GM23338 (cell line): ENCODE measurements at places on chromosomes 5 and 9.

GRCh38 chr9:93114984-93115335 is 18.9 kb downstream of the CARD19 start:
- no peak for DNase-seq

GRCh38 chr9:127058645-127059021 is 63.8 kb downstream of the ANGPTL2 start:
- no peak for DNase-seq

DNA sequence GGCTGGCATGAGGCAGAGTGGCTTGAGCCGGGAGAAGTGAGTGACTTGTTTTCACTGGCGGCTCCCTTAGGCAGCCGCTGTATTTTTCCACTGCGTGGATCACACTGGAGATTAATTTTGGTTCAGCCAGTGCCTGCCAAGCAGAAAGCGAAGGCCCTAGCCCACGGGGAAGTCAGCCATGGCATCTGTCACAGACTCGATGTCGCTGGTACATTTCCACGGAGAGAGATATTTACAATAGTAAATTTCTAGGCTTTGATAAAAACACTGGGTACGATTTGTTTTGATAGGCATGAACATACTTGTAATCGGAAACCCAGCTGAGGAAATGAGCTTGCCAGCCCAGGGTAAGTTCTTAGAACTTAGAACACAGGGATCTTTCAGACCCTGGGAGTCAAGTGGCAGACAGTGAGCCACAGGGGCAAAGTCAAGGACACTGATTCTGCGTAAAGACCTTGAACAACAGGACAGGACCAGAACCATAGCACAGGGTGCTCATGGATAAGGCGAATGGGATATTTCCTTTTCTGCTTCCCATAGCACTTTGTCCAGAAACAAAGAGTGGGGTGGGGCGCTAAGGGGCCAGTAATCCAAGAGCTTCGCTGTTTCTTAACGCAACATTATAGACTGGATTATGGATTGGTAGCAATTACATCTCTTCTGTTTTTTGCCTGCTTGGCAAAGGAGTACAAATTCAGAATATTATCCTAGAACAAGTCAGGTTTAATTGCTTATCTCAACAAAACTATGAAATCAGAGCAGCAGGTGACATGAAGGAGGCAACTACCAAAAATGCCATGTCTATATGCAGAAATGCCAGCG is 4.5 kb downstream of the DUSP1 start:
- no peak for DNase-seq

DNA sequence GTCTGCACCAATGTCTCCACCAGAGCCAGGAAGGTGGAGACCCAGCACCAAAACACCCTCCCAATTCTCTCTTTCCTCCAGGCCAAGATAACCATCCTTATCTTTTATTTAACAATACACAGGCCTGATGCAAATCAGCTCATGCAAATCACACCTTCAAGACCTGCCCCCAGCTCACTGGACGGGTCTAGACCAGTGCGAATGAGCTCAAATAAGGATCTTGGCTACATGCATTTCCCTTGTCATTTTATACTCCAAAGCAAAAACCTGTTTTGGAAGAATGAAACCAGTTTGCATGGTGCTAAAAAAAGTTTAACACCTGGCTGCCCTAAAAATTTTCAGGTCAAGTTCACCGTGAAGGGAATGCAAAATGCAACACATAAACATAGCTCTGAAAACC is 31.9 kb upstream of the DAPK1 start:
- DNase-seq = no peak

DNA sequence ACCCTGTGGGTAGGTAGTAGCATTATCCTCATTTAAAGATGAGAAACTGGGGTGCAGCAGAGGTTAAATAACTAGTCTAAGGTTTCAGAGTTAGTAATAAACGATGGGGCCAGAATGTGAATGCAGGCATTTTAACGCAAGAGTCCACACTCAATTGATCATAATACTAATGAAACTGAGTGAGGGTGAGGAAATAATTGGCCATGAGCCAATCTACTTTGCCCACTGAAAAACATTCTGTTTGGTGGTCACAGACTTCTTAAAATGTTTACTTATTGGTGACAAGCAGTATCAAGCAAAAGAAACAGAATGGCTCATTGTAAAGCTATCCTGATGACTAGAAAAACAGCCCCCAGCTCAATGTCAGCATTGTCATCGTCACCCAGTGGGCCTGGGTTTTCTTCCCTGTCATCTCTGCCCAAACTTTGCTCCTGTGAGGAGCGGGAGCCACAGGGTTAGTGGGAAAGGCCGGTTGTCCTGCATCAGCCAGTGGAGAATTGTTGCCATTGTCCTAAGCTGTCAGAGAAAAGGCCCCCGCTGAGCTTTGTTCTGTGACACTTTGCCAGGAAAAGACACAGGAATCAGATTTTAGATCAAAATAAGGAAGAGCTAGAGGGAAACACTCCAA is 77.3 kb upstream of the MAN2A1 start:
- no peak for DNase-seq

DNA sequence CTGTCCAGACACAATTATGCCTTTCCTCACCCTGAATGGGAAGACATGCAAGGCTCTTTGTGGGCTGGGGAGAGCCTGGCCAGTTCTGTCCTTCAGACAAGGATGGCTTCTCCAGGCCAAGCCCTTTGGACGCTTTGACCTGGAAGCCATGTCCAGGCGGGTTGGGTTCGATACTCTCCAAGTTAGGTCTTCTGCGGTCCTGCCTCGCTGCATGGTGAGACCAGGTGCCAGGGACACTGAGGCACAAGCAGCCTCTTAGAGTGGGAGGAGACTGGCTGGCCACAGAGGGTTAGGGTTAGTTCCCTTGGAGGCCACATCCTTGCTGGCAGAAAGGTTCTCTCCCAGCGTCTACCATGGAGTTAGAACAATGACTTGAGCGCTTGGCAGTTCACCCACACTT is 67.6 kb downstream of the SHB start:
- no peak for DNase-seq

DNA sequence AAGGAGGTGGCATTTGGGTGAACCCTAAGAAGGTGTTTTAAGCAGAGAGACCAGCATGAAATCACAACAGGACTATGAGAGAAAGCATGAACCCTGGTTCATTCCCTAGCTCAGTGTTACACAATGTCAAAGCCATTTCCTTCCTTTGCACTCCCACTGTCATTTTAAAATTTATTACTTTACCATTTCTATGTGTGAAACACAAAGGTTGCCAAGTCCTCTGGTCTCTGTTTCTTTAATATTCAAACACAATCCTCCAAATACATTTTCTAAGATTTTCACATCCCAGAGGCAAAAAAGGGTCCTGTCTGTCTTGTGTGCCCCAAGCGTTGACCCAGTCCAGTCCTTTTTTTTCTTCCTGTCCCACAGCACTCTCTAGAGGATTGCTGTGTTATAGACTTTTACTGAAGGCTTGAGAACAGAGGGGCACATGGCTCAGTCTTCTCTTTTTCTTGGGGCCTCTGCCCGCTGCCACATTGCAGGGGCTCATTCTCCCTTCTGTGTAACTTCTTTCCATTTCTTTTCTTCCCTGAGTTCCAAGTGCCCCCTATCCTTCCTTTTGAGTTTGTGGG is 78.6 kb upstream of the SLC28A3 start:
- DNase-seq = peak; percentile 57

GRCh38 chr9:131800843-131801242 is 61.0 kb upstream of the RAPGEF1 start:
- no peak for DNase-seq

DNA sequence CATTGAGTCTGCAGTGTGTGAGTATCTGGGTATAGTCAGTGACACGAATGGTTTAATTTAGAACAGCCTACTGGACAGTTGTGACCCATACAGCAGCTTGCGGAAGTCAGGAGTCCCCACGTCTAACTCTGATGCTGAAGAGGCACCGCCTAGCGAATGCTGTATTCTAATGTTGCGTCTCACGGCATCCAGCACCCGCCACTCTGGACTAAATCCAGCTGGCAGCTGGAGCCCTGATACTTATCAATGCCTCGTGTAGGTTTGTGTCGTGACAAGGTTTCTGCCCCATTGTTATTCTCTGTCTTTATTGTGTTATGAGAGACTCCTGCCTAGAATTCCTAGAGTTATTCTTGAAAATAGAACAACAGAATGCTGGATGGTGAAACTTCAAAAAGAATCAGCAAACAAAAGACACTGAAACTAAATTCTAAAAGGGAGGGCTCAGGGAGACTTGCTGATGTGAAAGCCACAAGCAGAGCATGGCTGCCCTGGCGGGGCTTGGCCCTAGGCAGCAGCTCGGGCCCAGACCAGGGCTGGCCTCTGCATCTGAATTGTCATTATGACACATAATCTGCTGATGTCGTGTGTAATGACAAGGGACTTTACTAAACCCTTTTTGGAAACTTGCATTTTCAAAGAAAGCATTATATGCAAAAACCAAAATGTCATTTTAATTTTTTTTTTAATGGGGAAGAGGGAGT is 123.5 kb upstream of the ICE1 start:
- DNase-seq = no peak

DNA sequence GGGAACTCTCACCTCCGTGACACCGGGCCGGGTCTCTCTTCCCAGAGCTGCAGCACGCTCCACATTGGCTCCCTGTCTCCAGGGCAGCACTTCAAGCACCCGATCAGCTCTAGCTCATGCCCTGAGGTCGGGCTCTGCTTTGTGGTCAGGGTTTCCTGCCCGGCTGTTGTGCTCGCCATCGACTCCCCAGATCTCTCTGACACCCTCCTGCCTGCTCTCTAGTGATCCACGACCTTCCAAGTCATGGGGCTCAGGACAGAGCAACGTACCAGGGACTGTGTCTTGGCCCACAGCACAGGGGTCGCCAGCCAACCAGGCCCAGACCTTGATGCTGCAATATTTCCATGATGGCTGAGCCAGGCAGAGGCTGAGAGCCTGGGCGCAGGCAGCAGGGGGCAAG is 45.1 kb downstream of the PRRT1B start:
- no peak for DNase-seq

GRCh38 chr9:106333481-106333880 is 529.5 kb upstream of the ZNF462 start:
- no peak for DNase-seq

DNA sequence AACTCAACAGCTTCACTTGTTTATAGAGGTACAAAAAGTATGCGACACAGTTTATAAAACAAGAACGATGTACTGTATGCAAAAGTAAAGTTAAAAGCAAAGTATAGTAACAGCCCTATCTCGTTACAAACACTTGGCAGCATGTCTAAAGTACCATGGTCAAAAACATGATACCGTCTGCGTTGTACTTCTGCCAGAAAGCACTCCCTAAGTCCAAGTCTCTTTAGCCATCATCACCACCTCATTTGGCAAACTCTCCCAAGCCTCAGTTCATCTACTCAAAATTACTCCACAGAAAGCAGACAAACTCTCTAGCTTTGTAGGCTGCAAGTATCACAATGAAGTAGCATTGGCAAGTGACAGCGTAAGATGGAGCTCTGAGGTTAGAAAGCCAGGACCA is 73.4 kb downstream of the NFIB start:
- DNase-seq = no peak

GRCh38 chr5:131254741-131255140 is 9.1 kb upstream of the CDC42SE2 start:
- DNase-seq = no peak

DNA sequence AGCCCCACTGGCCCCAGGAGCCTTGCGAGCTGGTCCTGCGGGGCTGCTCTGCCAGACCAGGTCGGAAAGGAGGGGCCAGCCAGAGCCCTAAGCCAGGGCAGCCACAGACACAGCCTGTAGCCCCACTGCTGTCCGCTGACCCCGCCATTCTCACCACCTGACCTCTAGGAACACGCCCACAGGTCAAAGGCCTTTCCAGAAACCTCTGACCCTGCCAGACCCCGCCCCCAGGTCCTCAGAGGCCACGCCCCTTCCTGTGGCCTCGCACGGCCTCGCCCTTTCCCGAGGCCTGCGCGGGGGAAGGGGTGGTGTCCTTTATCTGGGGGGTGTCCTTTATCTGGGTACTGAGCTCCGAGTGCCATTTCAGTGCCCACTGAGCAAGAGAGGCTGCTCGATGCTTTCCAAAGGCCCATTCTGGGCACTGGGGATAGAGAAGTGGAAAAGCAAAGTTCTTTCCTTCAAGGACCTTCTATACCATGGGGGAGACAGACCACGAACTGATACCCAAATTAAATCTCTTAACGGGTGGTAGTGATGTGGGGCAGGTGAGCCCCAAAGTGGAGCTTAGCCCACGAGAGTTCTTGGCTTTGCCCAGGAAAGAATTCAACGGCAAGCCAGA is 46.5 kb downstream of the P4HA2 start:
- peak; percentile 53 for DNase-seq

- DNase-seq = peak; percentile 17
Observed at GRCh38 chr5:67166460-67167285, 29.9 kb downstream of the CD180 start.

DNA sequence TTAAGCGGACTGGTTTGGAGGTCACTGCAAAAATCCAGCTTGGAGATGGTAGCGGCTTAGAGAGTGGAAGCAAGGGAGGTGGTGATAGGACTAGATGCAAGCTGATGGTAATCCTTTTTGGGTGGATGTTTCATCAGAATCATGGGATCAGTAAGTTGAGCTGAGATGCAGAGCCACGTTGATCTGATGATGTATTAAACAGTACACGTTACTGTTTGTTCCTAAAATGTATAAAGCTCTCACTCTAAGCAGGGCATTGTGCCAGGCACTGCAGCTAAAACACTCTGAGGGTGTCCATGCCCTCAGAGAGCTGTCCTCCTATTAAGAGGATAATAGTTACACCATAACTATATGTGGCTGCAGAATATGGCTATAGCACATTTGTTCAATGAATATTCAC is 93.1 kb downstream of the JAKMIP2 start:
- DNase-seq = no peak

DNA sequence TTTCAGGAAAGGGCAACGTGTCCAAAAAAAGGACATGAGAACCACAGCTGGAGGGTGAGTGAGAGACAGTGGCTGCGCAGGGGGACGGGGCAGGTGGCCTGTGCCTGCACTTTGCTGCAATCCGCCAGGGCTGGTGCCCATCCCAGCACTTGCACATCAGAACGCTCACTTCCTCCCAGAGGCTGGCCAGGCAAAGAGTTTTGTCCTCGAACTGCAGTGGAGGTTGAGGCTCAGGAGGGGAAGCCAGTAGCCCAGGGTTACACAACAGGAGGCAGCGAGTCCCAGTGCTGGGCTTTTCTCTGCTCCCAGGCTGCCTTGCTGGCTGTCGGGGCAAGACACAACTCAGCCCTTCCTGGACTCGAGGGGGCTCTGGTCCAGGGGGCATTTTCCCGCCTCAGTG is 33.1 kb downstream of the CRB2 start:
- DNase-seq = no peak

GRCh38 chr5:158468444-158468843 is 609.5 kb upstream of the CLINT1 start:
- DNase-seq = no peak

DNA sequence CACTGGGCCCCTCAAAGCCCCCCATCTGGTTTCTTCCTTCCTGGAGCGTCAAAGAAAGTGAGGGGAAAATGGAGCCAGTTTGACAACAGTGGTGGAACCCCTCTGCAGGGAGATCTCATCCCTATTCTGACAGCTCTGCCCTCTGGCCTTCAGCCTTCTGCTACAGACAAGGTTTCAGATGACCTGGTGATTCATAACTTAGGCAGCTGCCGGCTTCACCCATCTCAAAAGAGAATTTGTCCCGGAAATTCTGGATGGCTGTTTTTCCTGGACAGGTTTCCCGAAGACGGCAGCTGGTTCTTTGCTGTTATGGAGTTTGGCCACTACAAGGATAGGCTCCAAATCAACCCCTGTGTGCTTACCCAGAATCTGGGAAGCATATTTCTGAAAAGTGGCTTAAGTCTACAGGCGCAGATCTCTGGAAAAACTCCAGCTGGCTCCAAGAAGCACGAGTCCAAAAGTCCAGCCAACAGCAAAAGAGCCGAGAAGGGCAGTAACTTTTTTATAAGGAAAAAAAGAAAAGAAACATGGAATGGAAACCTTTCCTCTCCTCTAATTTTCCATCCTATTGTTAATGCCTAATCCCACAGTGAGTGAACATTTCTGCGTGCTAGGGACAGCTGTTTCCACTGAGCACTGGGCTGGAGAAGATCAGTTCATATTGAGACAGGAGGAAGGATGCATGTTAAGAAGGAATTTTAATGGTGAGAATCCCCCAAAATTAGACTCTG is 54.5 kb downstream of the ZNF366 start:
- DNase-seq = no peak
